CD4-positive, alpha-beta memory T cell (primary cell): ENCODE measurements at places on chromosomes 5 and 9. TPM values are rescaled to one million over a fixed set of nuclear protein-coding genes. Genes with fewer than 3 reads are reported as not detected.

Gene RPL37
- 2,354 TPM for total RNA-seq

Gene SARDH
- 19.3 TPM for total RNA-seq

Gene BARHL1
- total RNA-seq = not detected

Gene SHISAL2B
- not detected for total RNA-seq

Gene ANKRD31
- total RNA-seq = 0.73 TPM

Gene RANBP3L
- not detected for total RNA-seq
